ENCODE measurements at places on chromosomes 3 and 15.

DNA sequence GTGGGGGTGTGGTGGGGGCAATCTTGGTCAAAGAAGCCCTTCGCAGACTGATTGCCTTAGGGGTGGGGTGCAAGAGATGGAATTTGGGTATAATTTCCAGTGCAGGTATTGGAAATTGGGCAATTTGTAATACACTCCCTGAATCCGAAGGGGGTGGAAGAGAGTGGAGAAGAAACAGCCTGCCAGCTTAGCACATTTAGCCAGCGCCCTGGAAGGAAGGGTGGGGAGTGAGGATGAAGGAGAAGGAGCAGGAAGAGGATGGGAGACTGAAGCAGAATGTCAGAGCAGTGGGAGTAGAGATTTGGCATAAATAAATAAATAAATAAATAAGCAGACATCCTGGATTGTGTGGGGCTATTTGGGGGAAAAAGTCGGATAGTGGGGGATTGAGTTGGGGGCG is 1.6 kb downstream of the GAP43 start:
- DNase-seq = no peak

- DNase-seq = peak; percentile 12
Measured at GRCh38 chr3:27720899-27721716, 1.0 kb downstream of the EOMES start.

GRCh38 chr3:72800869-72801268 is 47.4 kb downstream of the SHQ1 start:
- no peak for DNase-seq

- no peak for DNase-seq
Measured at GRCh38 chr15:27707257-27707656, 391.9 kb downstream of the OCA2 start.

DNA sequence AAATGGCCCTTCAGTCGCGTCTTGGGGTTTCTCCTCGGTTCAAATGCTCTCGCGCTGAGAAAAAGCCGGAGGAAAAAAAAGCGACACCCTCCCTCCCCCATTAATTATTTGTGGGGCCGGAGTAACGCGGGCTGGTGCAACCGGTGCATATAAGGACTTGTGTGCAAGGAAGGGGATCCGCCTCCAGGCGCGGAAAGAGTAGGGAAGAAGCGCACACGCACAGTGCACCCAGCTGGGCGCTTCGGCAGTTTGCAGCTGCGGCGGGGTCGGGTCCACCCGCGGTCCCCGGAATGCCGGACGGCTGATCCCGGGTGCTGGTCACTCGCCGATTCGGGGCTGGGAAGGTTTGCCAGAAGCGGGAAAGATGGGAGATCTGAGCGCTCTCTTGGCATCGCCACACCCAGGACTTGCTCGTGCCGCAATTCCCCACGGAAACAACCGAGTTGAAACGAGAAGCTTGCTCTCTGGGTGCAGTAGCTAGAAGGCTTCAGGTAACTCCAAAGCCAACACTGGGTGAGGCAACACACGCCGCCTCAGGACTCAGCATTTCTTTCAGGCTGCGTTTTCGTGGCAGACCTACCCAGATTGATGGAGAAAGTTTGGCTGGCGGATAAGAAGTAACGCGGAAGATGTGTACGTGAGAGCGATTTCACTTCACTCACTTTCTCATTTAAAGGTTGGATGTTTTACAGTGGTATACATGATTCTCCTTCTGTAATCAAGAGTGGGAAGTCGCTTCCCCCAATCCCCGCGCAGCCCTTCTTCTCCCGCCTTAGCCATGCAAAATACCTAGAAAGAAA is 720 bp upstream of the TNIK start:
- peak; percentile 57 for DNase-seq

- DNase-seq = peak; percentile 61
Measured at GRCh38 chr3:59502806-59503205, 453.0 kb upstream of the CFAP20DC start.

DNA sequence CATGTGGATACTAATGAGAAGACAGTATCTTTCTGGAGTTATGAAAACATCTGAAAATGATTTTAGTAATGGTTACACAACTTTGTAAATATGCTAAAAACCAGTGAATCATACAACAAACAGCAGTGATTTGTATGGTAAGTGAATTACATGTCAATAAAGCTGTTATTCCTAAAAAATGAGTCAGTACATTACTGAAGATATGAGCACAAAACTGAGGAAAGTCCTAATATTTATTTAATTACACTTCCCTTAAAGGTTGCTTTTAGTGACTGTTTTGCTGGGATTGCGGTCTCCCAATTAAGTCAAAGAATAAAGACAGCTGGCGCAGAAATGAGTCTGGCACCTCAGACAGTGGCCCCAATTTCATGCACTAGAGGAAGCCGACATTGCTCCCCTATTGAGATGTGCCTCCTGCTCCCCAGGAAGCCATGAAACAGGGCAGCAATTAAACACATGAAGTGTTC is 50.9 kb upstream of the FSIP1 start:
- no peak for DNase-seq

GRCh38 chr3:111853068-111853467 is 6.0 kb upstream of the PHLDB2 start:
- no peak for DNase-seq

GRCh38 chr3:183188895-183189462 is 26.4 kb upstream of the LAMP3 start:
- peak; percentile 55 for DNase-seq

- no peak for DNase-seq
Measured at GRCh38 chr3:16258177-16258576, 6.6 kb downstream of the DPH3 start.

GRCh38 chr3:18556503-18557135 is 131.5 kb upstream of the SATB1 start:
- peak; percentile 87 for DNase-seq

- no peak for DNase-seq
Measured at GRCh38 chr3:195065142-195065863, 205.7 kb downstream of the XXYLT1 start.

DNA sequence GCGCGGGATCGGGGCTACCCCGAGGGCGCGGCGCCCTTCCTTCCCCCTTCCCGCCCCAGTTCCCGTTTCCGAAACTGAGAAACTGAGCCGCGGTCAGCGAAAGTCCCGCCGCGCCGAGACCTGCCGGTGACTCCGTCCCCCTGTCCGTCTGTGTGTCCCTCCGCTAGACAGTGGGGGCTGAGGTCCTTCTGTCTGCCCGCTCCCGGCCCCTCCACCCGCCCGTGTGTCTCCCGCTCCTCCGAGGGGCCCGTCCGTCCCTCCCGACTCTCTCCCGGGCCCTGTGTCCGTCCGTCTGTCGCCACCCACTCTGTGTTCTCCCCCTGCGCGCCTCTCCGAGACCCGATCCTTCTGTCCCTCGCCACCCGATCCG is 426 bp downstream of the PRKCD start:
- peak; percentile 31 for DNase-seq

GRCh38 chr3:23713641-23714040 is 92.1 kb upstream of the UBE2E1 start:
- no peak for DNase-seq

Data from activated CD4-positive, alpha-beta T cell treated with anti-CD3 and anti-CD28 coated beads for 48 hours (primary cell).